ENCODE measurements at places on chromosomes 12 and 14.

DNA sequence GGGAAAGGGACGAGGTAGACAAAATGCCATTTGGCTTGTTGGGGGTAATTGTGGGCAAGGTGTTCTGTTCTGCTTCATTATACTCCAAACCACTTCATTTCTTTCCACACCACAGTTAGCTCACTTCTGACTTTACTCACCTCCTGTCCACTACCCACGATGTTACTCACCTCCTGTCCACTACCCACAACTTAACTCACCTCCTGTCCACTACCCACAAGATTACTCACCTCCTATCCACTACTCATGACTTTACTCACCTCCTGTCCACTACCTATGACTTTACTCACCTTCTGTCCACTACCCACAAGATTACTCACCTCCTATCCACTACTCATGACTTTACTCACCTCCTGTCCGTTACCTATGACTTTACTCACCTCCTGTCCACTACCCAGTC is 10.1 kb upstream of the TWF1 start:
- DNase-seq, result no peak

DNA sequence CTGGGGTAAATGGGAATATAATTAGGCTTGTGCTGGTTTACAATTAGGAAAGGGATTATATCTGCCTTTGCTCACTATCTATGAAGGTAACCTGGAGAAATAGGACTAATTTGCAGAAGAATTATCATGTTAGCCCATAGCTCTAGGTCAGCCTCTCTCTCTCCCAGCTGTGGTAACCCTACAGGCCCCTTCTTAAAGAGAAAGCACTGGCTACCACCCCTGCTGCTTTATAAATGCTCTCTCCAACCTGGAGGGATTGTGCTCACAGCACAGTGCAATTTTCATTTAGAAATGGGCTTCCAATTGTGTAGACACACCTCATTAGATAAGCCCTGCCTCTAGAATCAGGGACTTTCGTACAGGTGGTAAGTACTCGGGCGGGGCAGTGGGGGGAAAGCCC is 22.7 kb upstream of the MGST1 start:
- DNase-seq, result no peak

- no peak for DNase-seq
These were observed 694 bp upstream of the PTGES3 start for GRCh38 chr12:56688846-56689109.

DNA sequence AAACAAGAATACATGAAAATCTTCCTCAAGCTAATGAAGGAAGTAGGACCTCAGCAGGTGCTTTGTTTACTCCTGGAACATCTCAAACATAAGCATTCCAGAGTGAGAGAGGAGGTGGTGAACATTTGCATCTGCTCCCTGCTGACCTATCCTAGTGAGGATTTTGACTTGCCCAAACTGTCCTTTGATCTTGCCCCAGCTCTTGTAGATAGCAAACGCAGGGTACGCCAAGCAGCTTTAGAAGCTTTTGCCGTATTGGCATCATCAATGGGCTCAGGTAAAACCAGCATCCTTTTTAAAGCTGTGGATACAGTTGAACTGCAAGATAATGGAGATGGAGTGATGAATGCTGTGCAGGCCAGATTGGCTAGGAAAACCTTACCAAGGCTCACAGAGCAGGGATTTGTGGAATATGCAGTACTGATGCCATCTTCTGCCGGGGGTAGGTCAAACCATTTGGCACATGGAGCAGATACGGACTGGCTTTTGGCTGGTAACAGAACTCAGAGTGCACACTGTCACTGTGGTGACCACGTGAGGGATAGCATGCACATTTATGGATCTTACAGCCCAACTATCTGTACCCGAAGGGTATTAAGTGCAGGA is 1.9 kb downstream of the TOGARAM1 start:
- no peak for DNase-seq
